ENCODE measurements at places on chromosomes 1 and 21. TPM values are rescaled to one million over a fixed set of nuclear protein-coding genes. Genes with fewer than 3 reads are reported as not detected.

Gene COPA
- 112 TPM for total RNA-seq

Gene KRTAP23-1
- total RNA-seq: not detected

Gene TMOD4
- not detected for total RNA-seq

Gene C1orf115
- total RNA-seq: 1.9 TPM

Gene C1orf87
- not detected for total RNA-seq

Gene CAPN8
- not detected for total RNA-seq

Gene TP73
- 9.5 TPM for total RNA-seq

Gene PADI2
- total RNA-seq: 3.9 TPM

Gene INAVA
- total RNA-seq: 72.1 TPM

Gene C1orf53
- 10.2 TPM for total RNA-seq

Gene CDK18
- 15.0 TPM for total RNA-seq

Gene RGSL1
- total RNA-seq: not detected

Data from airway epithelial cell (primary cell).